ENCODE measurements at places on chromosomes 7 and 10.

DNA sequence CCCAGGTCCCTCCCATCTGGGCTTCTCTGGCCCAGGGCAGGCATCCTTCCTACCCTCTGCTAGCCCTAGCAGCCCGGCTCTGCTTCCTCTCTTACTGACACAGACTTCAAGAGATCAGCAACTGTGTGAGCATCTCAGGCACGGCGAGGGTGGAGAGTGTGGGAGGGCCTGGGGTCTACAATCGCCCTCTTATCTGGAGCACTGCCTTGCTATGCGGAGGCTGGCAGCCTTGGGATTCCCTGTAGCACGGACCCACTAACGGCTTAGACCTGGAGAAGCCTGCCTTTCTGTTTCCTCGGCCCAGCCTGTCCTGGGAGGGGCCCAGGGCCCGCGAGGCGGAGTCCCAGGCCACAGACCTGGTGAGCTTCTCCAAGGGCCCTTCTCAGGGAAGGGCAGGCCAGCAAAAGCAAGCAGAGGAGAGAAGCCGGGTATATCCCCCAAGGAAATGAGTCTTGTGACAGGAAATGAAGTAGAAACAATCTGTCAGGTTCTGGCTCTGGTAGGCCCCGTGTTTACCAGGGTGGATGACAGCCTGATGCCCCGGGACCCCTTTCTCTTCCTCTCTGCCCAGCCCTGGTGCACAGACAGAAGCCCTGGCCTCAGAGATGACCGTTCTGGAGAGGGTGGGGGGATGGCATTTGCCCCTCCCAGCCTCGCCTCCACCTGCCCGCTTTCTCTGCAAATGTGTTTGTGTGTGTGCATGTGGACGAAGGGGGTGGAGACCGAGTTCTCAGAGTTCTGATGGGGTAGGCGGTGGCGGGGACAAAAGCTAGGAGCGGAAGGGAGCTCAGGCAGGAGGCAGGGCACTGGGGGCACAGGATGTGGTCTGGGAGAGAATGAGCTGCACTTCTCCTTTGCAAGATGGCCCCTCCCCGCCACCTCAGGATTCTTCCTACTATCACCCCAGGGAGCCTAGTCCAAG is 2.5 kb downstream of the LRCH4 start:
- DNase-seq: peak; percentile 90

GRCh38 chr10:123526356-123527064 is 139.6 kb upstream of the GPR26 start:
- DNase-seq: peak; percentile 24

GRCh38 chr10:11712744-11713143 is 29.4 kb upstream of the ECHDC3 start:
- DNase-seq: no peak

GRCh38 chr10:91768123-91768522 is 30.1 kb upstream of the TNKS2 start:
- DNase-seq: no peak

DNA sequence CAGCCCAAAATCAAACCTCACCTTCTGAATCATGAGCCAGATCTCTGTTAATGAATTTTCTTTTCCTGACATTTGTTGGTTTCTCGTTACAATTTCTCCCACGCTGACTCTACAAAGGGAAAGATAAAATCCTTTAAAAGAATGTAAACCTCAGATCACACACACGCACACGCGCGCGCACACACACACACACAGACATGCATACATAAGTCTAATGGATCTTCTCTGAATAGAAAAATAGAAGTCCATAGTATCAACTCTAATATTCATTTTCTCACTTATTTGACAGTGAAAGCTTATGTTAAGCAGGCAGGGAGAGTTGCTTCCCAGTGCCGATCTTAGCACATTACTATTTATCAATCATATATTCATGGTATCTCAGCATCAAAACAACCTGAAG is 1.4 kb downstream of the ETV1 start:
- DNase-seq: no peak

DNA sequence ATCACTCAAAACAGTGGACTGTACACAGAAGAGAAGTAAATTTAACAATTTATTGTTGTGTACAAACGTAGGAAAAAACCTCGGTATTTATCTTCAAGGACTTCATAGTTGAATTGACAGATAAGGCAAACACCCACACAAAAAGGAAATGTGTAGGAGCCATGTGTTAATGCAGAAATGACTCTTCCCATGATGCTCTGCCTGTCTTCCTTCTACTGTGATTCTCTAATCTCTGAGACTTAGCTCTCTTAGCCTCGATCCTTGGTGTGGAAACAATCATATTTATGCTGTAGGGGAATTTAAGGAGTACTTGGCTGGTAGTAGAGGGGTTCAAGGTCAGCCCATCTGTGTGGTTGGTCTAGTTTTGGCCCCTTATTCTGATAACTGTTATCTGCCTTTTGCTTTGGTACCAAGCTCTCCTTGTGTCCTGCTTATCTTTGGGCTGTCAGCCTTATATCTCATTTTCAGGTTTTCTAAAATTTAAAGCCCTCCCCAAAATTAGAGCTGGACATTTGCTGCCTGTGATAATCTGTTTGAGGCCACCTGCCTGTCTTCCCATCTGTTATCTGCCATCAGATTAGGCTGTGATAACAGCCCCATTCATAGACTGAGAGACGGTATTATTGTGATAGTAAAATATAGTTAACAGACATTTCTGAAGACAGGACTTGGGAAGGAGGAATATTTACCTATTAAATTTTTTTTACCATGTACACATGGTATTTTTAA is 81.7 kb downstream of the GPR85 start:
- no peak for DNase-seq

DNA sequence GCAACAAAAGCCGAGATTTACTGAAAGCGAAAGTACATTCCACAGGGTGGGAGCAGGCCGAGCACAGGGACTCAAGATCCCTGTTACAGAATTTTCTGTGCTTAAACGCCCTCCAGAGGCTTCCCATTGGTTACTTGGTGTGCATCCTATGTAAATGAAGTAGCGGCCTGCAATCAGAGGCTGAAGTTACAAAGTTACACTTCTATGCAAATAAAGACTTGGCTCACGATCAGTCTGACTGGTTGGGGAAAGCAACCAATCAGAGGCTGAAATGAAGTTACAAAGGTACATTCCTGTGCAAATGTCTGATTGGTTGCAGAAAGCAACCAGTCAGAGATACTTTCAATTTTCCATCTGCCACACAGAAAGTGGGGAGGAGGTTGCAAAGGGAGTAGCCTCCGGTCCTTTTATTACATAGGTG is 4.1 kb downstream of the ACBD7 start:
- peak; percentile 71 for DNase-seq

GRCh38 chr10:90205340-90205739 is 503.9 kb downstream of the KIF20B start:
- no peak for DNase-seq

- DNase-seq: no peak
Measured at GRCh38 chr7:132084776-132085388, 491.4 kb downstream of the PLXNA4 start.

DNA sequence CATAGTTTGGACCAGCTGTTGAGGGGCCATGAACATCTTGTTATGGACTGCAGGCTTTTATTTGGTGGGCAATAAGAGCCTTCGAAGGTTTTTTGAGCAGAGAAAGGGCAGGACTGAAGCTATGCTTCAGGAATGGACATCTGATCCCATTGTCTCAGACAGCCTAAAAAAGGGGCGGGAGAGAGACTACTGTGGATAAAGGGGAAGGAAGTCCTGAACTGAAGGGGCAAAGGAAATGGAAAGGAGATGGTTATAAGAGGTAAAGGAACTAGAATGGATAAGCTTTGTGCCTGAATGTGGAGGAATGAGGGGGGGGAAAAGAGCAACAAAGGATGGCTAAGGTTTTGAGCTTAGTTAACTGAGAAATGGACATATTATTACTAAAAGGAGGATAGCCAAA is 172.5 kb downstream of the SKAP2 start:
- DNase-seq: no peak

DNA sequence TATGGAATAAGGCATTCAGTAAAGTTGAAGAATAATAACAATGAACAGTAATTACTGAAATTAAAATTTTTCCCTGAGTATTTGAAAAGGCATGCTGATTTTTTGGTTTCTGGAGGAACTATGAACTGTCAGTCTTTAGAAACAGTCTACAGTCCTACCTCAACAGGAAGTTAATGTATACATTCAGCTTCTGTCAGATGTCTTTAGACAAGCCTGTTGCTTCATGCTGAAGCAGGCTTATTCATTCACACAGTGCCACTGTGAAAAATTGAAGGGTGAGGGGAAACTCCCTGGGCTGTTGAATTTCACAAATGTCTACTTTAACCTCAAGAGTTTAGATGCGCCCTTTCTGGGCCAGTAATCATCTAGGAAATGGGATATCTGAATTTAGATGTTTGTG is 3.5 kb downstream of the NRF1 start:
- no peak for DNase-seq

DNA sequence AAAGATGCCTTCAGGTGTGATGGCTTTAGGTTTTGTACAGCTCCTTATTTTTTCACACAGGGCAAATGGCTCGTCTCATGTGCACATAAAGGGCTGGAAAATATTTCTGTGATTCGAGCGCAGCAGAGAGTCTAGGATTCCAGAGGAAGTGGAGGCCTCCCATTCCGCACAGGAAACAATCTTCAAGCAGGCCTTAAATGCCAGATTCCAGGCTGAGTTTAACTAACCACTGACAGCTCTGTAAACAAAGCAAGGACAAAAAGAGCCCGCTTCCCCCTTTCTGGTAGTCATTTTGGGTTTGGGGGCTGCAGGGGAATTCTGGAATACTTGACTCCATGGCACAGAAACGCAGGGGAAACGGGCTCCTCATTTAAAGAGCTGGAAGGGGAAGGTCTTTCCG is 87.2 kb downstream of the CALD1 start:
- DNase-seq: no peak
